ENCODE measurements at places on chromosomes 2 and 18. TPM values are rescaled to one million over a fixed set of nuclear protein-coding genes. Genes with fewer than 3 reads are reported as not detected.

DNA sequence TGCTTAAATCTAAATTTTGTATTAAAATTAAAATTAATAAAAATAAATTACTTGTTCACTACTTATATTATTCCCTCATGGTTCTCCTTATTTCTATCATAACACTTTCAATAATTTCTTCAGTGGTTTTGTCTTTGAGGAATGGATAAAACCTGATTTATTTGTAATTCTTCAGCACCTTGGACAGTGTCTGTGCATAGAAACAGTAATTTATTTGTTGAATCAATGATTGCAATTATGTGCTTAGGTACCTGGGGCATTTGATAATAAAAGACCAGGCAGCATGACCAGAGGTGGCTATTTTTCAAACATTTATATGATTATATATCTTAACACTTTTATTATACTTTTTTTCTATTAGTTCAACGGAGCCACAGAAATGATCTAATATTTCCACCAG is 1062.7 kb downstream of the DSC3 start:
- no peaks in the 10 kb centered on the region for H3K4me1 ChIP-seq
- no peak overlapping the region for H3K27ac ChIP-seq
- H3K36me3 ChIP-seq: no peaks in the 10 kb centered on the region
- no peak for DNase-seq
- H3K4me3 ChIP-seq: no peak overlapping the region

DNA sequence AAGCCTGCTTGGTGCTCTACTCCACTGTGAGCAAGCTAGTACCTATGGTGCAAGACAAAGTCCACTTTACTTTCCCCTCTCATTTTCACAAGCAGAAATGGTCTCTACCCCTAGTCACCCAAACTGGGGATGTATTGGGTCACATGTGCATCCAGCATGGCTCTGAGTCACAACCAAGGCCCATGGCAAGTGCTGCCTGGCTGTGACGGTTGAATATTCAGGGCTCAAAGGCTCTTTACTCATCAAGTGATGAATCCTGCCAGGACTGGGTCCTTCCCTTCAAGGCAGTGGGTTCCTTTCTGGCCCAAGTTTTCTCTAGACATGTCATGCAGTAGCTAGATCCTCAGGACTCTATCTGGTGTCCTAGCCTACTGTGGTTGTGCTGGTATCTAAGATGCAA is 311.5 kb downstream of the DLGAP1 start:
- H3K4me1 ChIP-seq: no peaks in the 10 kb centered on the region
- DNase-seq: no peak
- no peak overlapping the region for H3K4me3 ChIP-seq
- H3K27me3 ChIP-seq: no peaks in the 10 kb centered on the region

- no peaks in the 10 kb centered on the region for H3K36me3 ChIP-seq
- no peak for DNase-seq
- no peak overlapping the region for H3K4me3 ChIP-seq
- H3K27ac ChIP-seq: no peak overlapping the region
- H3K27me3 ChIP-seq: no peaks in the 10 kb centered on the region
Observed at GRCh38 chr2:234454433-234454832, 42.4 kb downstream of the ARL4C start.

SH3BP4 gene
- 36.8 TPM for total RNA-seq

DUSP19 gene
- 5.6 TPM for total RNA-seq

DNA sequence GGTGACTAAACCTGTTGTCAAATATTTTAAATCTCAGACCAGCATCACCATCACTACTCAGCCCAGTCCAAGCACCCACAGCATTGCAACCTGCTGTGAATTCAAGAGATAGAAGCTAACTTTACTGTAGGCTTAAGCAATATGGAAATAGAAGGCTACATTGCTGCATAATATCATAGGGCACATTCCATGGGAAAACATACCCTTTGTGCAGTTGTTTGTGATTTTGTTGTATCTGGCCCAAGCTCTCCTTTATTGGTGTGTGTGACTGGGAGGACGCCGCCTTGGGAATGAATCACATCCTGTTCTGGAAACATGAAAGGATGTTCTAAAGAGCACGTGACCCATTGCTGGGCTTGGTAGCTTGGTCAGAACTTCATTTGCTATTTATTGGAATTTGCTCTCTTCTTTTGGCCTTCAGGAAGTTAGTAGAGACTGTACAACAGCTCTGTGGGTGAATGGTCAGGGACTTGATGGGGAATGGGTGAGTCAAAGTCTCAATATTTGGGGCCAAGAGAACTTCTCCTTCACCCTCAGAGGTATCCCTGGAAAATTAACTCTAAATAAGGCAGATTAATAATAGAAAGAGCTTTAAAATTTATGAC is 106.8 kb upstream of the SERPINE2 start:
- DNase-seq: no peak
- no peaks in the 10 kb centered on the region for H3K36me3 ChIP-seq
- no peak overlapping the region for H3K4me3 ChIP-seq
- no peak overlapping the region for H3K27ac ChIP-seq
- H3K27me3 ChIP-seq: no peaks in the 10 kb centered on the region
- no peaks in the 10 kb centered on the region for H3K4me1 ChIP-seq

- no peak overlapping the region for H3K4me3 ChIP-seq
- no peak overlapping the region for H3K27ac ChIP-seq
- peaks cover 65% of the 10 kb centered on the region for H3K36me3 ChIP-seq
Observed at GRCh38 chr2:233436191-233436581, 81.9 kb downstream of the DGKD start.

IL36A gene
- not detected for total RNA-seq

SLC39A6 gene
- 28.9 TPM for total RNA-seq

DNA sequence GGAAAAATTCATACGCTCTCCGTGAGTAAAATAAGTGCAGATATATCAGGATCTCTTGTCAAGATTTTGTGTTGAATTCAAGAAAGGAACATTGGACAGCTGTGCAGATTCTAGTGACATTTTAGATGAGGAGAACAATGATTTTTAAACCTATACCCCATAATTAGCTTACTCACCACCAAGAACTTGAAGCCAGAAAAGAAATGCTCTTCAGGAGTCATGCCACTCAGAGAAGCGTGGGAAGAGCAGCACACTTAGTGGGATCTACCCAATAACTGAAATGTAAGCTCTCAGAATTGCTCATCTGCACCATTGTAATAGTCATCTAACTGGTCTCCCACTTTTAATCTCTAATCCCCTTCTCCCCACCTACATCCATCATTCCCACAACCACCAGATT is 9.2 kb upstream of the ERMN start:
- H3K36me3 ChIP-seq: no peaks in the 10 kb centered on the region
- H3K4me3 ChIP-seq: no peak overlapping the region

SCN3A gene
- total RNA-seq: 1.4 TPM

Measured in lower lobe of right lung (tissue), 2 donors.